Endodermal cell (in vitro differentiated cells): ENCODE measurements at places on chromosomes 1 and 21. TPM values are rescaled to one million over a fixed set of nuclear protein-coding genes. Genes with fewer than 3 reads are reported as not detected.

- H3K27me3 ChIP-seq: no peaks in the 10 kb centered on the region
- H3K27ac ChIP-seq: no peak overlapping the region
- DNase-seq: no peak
- H3K4me3 ChIP-seq: no peak overlapping the region
- no peaks in the 10 kb centered on the region for H3K36me3 ChIP-seq
Observed at GRCh38 chr1:17397910-17398695, 26.1 kb downstream of the PADI6 start.

DNA sequence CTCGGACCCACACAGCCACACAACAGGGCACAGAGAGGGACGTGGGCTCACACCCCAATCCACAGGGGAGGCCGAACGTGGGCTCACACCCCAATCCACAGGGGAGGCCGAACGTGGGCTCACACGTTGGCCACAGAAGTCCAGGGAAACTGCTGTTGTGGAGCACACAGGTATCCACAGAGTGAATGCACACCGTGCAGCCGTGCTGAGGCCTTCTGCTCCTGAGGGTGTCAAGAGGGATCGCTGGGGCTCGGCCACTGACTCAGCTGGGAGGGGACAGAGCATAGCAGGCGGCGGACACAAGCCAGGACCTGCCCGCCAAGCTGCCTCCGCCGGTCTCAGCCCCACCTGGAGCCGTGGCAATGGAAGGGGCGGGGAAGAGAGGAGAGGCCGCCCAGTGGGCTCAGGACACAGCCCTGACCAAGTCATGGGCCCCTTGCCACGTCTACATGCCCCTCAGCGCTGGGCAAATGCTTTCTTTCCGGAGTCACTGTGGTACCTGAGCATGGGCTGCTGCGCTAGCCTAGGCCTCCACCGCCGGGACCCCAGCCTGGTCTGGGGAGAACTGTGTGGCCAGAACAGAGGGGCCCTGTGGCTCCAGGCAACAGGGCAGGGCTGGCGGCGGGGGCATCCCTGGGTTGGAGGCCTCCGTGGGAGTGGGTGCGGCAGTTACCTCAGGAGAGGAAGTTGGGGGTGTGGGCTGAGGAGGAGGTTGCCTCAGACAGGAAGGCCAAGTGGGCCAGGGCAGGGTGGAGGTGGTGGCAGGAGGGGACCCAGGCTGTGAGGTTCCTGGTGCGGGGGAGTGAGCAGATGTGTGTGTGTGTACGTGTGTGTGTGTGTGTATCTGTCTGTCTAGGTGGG lies 1.2 kb downstream of the SYTL1 start:
- no peaks in the 10 kb centered on the region for H3K36me3 ChIP-seq
- no peak overlapping the region for H3K27ac ChIP-seq
- H3K4me3 ChIP-seq: no peak overlapping the region

DNA sequence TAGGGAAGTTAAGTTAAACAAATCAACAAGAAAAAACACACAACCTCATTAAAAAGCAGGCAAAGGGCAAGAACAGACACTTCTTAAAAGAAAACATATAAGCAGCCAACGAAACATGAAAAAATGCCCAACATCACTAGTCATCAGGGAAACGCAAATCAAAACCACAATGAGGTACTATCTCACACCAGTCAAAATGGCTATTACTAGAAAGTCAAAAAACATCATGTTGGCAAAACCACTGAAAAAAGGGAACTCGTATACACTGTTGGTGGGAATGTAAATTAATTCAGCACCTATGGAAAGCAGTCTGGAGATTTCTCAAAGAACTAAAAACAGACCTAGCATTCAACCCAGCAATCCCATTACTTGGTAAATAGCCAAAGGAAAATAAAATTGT lies 51.1 kb downstream of the HSF2BP start:
- H3K27me3 ChIP-seq: no peaks in the 10 kb centered on the region
- H3K4me1 ChIP-seq: no peaks in the 10 kb centered on the region
- no peak overlapping the region for H3K4me3 ChIP-seq
- no peak overlapping the region for H3K27ac ChIP-seq

- H3K4me3 ChIP-seq: peak overlapping the region; percentile 96
- DNase-seq: no peak
- H3K27me3 ChIP-seq: no peaks in the 10 kb centered on the region
- H3K27ac ChIP-seq: no peak overlapping the region
Observed at GRCh38 chr1:224328644-224329043, 1.3 kb downstream of the NVL start.

DNA sequence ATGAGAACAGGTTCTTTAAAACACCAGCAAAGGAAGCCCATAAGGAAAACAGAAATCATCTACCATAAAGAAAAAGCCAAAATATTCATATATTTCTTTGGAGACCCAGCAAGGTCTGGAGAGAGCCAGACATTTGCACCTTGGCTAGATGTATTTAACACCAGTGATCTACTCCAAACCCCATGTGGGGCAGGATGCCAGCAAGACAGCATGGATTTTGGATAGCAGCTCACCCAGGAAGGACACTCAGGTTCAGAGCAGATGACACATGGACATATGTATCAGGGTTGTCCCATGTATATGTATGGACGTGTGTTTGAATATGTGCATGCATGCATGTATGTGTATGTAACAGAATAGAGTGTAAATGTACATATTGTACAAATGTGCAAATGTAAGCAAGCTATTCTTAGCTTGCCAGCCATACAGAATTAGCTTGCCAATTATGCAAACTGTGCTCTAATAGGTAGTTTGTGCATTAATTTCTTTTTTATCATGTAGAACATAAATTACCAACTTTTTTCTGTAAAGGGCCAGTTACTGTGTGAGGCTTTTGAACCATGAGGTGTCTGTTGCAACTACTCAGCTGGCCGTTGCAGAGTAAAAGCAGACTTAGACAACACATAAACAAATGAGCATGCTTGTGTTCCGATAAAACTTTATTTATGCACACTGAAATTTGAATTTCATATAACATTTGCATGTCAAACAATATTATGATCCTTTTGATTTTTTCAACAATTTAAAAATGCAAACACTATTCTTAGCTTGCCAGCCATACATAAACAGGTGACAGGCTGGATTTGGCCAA lies 73.5 kb upstream of the KAZN start:
- no peaks in the 10 kb centered on the region for H3K27me3 ChIP-seq
- no peaks in the 10 kb centered on the region for H3K4me1 ChIP-seq
- no peaks in the 10 kb centered on the region for H3K36me3 ChIP-seq
- H3K4me3 ChIP-seq: no peak overlapping the region

DNA sequence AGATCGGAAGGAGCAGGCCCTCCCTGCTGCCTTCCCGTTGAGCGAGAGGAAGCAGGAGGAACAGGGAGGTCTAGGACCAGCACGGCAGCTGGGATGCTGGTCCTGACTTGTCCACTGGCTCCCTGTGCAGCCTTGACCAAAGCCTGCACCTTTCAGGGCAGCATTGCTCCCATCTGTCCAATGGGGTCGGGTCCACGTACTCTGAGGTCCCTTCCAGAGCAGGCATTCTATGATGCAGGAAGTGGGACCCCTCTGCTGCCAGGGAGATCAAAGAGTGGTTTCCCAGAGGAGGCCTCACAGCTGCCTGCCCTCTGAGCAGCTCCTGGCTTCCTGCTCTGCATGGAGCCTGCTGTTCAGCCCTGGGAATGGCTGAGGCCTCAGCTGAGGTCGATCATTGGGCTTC lies 21.7 kb upstream of the ZNF362 start:
- H3K27ac ChIP-seq: no peak overlapping the region
- peak; percentile 66 for DNase-seq
- H3K4me1 ChIP-seq: peaks cover 5% of the 10 kb centered on the region
- no peak overlapping the region for H3K4me3 ChIP-seq
- H3K27me3 ChIP-seq: no peaks in the 10 kb centered on the region

DNA sequence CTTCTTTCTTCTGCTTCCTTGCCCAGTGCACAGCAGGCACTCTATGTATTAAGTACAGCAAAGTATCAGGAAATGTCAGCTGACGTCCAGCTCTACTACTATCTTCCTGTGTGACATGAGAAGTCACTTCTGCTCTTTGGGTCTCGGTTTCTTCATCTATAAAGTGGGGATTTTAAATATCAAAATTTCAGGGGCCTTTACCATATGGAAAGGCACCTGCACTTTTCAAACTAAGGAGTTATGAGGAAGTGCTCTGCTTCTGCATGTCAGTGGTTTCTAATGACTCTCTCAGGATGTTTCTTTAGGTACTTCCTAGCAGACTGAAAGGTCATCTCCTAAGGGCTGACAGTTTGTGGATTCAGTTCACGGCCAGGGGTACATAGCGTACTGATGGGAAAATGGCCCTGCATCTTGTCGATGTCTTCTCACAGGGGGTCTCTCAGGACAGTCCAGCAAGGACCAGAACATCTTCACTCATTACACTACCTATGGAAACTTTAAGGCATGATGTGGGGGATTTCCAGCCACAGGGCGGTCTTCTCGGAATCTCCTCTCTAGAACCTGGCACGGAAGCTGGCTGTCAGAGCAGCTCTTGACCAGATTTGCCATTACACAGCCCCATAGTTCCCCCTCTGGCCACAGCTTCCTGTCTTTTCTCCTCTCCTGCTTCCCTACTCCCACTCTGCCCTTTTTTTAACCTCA lies 42.0 kb upstream of the MTF1 start:
- no peaks in the 10 kb centered on the region for H3K27me3 ChIP-seq
- H3K4me3 ChIP-seq: no peak overlapping the region
- H3K4me1 ChIP-seq: no peaks in the 10 kb centered on the region
- H3K36me3 ChIP-seq: no peaks in the 10 kb centered on the region
- H3K27ac ChIP-seq: no peak overlapping the region
- no peak for DNase-seq

DNA sequence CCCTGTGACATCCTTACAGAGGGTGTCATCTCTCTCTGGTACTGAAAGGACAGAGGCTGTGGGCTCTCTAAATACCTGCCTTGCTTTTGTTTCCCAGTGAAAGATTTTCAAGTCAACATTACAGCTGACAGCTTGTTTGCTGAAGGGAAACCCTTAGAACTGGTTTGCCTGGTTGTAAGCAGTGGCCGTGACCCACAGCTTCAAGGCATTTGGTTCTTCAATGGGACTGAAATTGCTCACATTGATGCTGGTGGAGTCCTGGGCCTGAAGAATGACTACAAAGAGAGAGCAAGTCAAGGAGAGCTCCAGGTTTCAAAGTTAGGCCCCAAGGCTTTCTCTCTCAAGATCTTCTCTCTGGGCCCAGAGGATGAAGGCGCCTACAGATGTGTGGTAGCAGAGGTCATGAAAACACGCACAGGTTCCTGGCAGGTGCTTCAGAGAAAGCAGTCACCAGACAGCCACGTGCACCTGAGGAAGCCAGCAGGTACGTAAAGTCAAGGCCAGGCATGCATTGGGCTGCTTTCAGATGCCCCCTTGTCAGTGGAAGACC lies 11.8 kb downstream of the CD101 start:
- H3K4me1 ChIP-seq: no peaks in the 10 kb centered on the region
- no peaks in the 10 kb centered on the region for H3K27me3 ChIP-seq
- H3K36me3 ChIP-seq: no peaks in the 10 kb centered on the region
- no peak for DNase-seq

GRCh38 chr1:204342310-204342709 lies 17.4 kb downstream of the PLEKHA6 start:
- no peaks in the 10 kb centered on the region for H3K27me3 ChIP-seq
- peaks cover 7% of the 10 kb centered on the region for H3K4me1 ChIP-seq
- H3K4me3 ChIP-seq: no peak overlapping the region
- H3K36me3 ChIP-seq: no peaks in the 10 kb centered on the region
- H3K27ac ChIP-seq: peak overlapping the region; percentile 33

GRCh38 chr1:77627978-77628570 lies 54.4 kb downstream of the ZZZ3 start:
- no peaks in the 10 kb centered on the region for H3K27me3 ChIP-seq
- peaks cover 63% of the 10 kb centered on the region for H3K36me3 ChIP-seq
- H3K4me1 ChIP-seq: no peaks in the 10 kb centered on the region
- H3K4me3 ChIP-seq: no peak overlapping the region
- DNase-seq: no peak
- H3K27ac ChIP-seq: no peak overlapping the region

- no peaks in the 10 kb centered on the region for H3K4me1 ChIP-seq
- H3K4me3 ChIP-seq: peak overlapping the region; percentile 96
- no peak overlapping the region for H3K27ac ChIP-seq
- no peaks in the 10 kb centered on the region for H3K27me3 ChIP-seq
Observed at GRCh38 chr1:156571261-156571852, 1.0 kb downstream of the IQGAP3 start.

- H3K4me1 ChIP-seq: no peaks in the 10 kb centered on the region
- H3K4me3 ChIP-seq: no peak overlapping the region
- DNase-seq: no peak
- no peaks in the 10 kb centered on the region for H3K27me3 ChIP-seq
Observed at GRCh38 chr1:78177708-78178270, 132.0 kb downstream of the GIPC2 start.

GRCh38 chr1:43706598-43707189 lies 642 bp upstream of the ST3GAL3 start:
- H3K4me1 ChIP-seq: no peaks in the 10 kb centered on the region
- H3K27me3 ChIP-seq: no peaks in the 10 kb centered on the region
- peak overlapping the region; percentile 98 for H3K4me3 ChIP-seq
- no peak overlapping the region for H3K27ac ChIP-seq

DNA sequence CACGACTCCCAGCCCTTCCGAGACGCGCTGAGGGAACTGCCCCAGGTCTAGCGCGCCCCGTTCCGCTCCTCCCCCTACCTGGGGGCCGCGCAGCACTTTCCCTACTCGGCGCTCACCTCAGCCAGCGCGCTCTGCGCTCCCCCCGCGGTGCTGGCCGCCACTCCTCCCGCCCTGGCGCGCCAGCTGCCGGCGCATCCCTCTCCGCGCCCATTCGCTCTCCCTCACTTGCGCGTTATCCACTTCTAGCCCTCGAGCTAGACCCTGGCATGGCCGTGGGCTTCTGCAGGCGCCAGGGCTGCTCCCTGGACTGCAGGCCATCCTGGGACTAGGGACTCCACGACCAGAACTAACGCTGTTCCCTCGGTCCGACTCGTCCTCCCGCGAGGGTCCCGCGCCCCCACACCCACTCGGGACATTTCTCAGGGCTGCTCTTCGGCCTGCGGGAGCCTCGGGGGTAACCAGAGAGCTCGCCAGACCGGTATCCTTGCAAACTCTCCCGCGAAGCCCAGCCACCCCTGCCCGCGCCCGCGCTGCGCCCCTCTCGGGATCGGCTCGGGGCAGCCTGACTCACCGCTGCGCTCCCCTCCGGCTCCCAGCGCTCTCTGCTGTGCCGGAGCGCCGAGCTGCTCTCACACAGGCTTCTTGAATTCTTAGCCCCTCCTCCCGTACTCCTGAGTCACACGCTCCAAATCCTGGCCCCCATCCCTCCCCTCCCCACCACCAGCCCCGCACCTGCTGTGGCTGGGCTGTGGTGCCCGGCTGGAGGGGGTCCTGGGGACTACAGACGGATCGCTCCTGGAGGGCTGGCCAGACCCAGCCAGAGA lies at the start of gene NGF:
NGF (minus strand) TSS at position 617 of the 824 bp plus-strand sequence. CDS start 51,454 bp downstream, outside the sequence.
- H3K4me1 ChIP-seq: no peaks in the 10 kb centered on the region
- H3K36me3 ChIP-seq: no peaks in the 10 kb centered on the region
- H3K27ac ChIP-seq: no peak within 1 kb of the TSS
- peak; percentile 90 for DNase-seq

Gene RGS13
- total RNA-seq: not detected in 3 replicates

Gene OR14K1
- 0.29 TPM in 1 of 2 replicates, not detected in the other for total RNA-seq

Gene NID1
- 12.3 to 14.8 TPM (median 12.7 TPM) in 3 replicates for total RNA-seq

Gene NBPF10
- 1.3 and 1.8 TPM in 2 replicates for total RNA-seq

Gene TLR5
- total RNA-seq: 0.45 TPM in 1 of 2 replicates, not detected in the other

Gene MROH7
- total RNA-seq: 0.87 to 1.5 TPM (median 1.4 TPM) in 3 replicates

Gene OR2L8
- total RNA-seq: not detected in 3 replicates

Gene NBL1
- 32.4 and 33.2 TPM in 2 replicates for total RNA-seq

Gene KCNJ9
- total RNA-seq: not detected in 3 replicates

Gene ACKR1
- not detected in 2 replicates for total RNA-seq

Gene GJA8
- total RNA-seq: not detected in 2 replicates

Gene NRAS
- total RNA-seq: 70.6 to 80.5 TPM (median 78.0 TPM) in 3 replicates

Gene NTRK1
- total RNA-seq: 0.41 and 0.44 TPM in 2 replicates

Gene RIPPLY3
- total RNA-seq: 13.8 and 15.6 TPM in 2 replicates

Gene GBP6
- not detected in 2 replicates for total RNA-seq
